Foreskin fibroblast (primary cell): ENCODE measurements at places on chromosomes 1 and 21.
A peak's percentile ranks its signal among the peaks of the same experiment; 100 is the strongest.

- peak; percentile 69 for DNase-seq
Measured at GRCh38 chr1:17632541-17633184, 93.2 kb downstream of the ARHGEF10L start.

DNA sequence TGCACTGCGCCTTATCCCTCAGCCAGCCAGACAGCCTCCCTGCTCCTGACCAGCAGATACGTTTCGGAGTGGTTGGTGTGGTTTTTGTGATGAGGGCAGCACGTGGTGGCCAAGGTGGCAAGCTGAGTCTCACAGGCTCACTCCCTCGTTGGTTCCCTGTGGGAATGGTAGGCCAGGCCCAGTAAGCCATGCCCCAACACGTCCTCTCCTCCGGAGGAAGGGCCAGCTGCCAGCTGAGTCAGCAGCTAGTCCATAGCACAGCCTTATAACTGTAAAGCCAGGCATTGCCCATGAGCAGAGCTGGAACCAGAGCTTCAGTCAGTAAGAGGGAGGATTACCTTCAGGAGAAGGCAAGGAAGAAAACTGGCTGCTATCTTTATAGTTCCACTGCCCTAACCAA, 29.5 kb downstream of the SZRD1 start:
- peak; percentile 75 for DNase-seq

GRCh38 chr1:111369177-111369576, 58.4 kb downstream of the OVGP1 start:
- DNase-seq, result peak; percentile 21

DNA sequence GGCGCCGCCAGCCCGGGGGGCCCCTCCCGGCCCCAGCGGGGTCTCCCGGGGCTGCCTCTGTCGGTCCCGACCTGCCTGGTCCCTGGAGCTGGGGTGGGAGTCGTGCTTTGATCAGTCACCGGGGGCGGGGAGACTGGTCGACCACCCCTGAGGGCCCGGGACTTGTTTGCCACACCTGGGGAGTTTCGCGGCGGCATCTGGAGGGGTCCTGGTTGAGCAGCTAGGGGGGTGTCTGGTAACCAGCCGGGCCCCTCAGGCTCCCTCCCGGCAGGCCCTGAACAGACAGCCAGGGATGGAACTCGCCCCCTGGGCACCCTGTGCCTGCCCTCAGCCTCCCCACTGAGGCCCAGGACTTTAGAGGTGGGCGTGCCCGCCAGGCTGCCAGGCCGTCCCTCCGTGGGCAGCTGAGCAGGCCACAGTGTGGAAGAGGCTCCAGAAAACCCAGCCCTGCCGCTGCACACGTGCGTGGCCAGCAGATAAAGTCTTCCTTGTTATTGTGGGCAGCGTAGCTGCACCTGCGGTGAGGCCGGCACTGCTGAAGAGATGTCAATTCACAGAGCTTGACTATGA, 13.3 kb upstream of the SAMD11 start:
- no peak for DNase-seq

DNA sequence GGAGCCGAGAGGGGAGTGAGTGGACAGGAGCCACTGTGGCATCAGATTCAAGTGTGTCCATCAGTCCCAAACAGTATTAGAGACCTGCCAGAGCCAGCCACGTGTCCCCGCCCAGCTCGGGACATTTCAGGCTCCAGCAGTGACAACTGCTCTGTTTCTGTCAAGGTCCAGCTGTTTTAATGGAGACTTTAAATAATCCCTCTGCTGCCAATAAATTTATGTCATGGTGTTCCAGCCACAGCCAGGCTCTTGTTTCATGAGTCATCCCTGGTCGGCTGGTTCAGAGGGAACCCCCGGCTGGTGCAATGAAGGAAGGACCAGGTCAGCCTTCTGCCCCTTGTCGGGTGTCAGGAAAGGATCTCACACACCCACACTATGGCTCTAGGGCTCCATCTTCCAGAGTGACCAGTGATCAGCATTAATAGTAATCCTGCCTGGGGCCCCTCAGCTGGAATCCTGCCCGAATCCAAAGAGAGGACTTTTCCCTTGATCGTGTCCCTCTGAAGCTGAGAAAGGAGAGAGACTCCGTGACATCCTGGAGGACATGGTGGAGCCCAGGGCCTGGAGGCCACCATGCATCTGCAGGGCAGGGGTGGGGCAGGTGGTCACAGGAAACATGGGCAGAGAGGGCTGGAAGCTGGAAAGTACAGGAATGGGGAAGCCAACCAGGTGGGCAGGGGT, 197.3 kb downstream of the MATN1 start:
- peak; percentile 76 for DNase-seq

DNA sequence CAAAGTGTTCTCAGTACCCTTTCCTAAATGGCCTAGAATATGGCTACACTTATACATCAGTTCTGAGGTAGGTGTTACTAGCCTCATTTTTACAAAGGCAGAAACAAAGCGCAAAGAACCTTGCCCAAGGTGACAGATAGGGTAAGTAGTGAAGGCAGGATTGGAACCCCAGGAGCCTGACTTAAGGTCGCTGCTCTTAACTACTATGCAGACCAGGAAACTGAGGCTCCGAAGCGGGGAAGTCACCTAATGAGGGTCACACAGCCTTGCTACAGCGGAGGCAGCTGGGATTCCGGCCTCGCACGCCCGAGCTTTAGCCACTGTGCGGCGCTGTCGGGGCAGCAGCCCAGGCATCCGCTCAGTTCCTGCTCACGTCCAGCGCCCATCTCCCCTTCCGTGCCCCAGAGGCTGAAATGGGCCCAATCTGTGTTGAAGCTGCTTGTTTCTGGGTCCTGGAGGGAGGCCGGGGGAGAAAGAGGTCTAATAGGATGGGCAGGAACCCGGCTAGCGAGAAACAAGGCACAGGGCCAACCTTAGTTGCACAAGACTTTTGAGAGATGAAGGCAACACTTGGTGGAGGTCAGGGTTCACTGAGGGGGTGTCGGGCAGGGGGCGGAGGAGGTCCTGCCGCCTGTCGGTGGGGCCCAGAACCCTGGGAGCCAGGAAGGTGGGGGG, 1.4 kb upstream of the FOXD2 start:
- DNase-seq, result peak; percentile 89

DNA sequence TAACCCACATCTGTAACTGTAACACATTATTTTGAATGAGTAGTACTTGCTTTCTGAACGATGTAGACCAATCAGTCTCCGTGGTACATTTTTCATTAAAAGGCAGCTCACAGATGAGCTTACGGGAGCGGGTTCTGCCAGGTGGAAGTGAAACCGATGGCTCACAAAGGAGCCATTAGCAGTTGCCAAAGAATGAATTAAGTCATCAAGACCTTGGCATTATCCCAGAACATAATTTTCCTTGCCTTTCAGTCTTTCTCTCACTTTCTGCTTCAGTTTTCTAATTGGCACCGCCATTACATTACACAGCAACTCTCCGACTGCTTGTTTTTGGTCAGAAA, 33.5 kb upstream of the UTS2 start:
- DNase-seq, result peak; percentile 14

DNA sequence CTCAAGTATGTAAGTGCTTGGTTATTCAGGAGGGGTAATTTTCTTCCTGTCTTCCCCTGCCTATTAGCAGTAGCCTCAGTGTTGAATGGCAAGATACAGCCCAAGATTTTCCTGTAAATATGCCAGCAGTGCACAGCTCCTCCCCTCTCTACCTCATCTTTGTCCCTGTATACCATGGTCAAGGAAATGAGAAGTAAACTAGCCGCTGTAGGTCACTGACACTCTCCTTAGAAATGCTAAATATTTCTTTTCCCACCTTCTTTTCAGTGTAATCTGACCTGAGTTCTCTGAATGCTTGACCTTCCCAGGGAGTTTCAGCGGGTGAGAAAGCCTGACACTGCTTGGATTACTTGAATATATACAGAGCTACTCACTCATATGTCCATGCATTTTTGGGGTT, 84.1 kb upstream of the ZNF326 start:
- DNase-seq, result peak; percentile 59
